ENCODE measurements at places on chromosomes 16 and 17.
A peak's percentile ranks its signal among the peaks of the same experiment; 100 is the strongest.

DNA sequence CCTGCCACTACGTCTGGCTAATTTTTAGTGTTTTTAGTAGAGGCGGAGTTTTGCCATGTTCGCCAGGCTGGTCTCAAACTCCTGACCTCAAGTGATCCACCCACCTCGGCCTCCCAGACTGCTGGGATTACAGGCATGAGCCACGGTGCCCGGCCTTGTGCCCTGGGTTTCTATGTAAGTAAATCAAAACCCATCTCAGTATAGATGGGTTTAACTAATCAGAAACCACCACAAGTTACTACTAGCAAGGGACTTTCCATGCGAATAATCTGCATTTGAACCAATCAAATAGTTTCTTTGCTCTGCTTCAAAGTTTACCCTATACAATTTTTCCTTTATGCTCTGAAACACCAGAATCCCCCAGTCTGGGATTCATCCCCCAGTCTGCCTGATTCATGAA, 16.5 kb upstream of the EIF1 start:
- no peak for DNase-seq

GRCh38 chr16:85279825-85280545, 167.7 kb upstream of the CIBAR2 start:
- no peak for DNase-seq

GRCh38 chr17:80137131-80137530, 9.8 kb downstream of the EIF4A3 start:
- no peak for DNase-seq

- DNase-seq: no peak
Measured at GRCh38 chr16:64700628-64701027, 421.2 kb downstream of the CDH11 start.

- no peak for DNase-seq
Measured at GRCh38 chr16:55678161-55678821, 22.5 kb downstream of the SLC6A2 start.

GRCh38 chr17:63378411-63379375, 67.4 kb downstream of the CYB561 start:
- no peak for DNase-seq

DNA sequence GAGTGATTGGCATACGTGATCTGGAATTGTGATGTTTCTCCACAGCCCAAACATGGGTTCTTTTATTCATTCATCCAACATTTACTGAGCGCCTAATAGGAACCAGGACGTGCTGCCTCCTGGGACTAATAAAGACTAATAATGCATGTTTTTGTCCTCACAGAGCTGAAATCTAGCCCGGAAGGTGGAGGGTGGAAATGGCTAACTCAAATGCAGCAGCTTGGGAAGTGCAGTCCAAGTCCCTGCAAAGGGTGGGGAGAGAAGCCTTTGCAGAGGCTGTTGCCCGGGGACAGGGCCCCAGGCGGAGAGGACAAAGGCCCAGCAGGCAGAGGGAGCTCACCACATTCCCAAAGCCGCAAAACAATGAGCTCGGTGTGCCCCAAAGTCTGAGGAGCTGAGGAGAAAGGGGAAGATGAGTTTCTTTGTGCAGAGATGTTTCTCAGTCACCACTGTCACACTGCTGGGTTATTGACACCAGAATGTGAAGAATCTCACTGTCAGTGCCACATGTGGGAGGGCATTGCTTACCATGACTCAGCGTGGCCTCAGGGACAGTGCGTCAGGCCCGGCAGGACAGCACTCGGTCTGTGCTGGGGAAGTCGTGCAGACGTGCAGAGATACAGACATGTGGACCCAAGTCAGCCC, 118.2 kb upstream of the CHMP6 start:
- DNase-seq: no peak

DNA sequence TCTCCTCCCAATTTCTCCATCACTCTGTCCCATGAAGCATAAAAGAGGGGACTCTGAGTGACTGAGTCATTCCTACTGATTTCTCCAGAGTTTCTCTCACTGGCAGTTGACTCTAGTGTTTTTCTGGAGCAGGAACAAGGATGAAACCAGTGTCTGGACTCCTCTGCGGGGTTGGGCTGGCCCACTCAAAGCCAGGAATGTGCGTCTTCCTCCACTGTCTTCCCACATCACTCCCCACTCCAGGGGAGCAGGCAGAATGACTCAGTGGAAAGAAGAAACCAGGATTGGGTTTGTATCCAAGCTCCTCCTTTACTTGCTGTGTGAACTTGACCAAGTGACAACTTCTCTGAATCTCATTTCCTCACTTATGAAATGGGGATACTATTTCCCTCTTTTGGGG, 497.5 kb upstream of the SALL1 start:
- DNase-seq: no peak

GRCh38 chr17:49952209-49952911, 16.6 kb upstream of the DLX4 start:
- peak; percentile 28 for DNase-seq

DNA sequence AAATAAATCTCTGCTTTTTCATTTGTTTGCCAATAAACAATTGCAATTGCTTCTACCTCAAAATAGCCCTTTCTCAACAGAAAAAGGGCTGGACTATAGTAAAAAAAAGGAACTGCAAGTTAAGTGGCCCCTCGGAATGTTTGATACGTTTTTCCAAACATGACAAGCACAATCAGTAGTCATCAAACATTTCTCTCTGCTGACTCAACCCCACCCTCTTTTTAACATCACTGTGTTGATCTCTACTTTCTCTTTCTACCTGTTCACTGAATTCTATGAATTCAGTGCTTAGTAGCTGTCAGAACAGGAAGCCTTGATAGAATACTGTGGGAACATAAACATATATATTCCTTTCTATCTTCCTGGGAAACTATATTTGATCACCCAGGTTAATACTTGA, 116.5 kb upstream of the AXIN2 start:
- no peak for DNase-seq

DNA sequence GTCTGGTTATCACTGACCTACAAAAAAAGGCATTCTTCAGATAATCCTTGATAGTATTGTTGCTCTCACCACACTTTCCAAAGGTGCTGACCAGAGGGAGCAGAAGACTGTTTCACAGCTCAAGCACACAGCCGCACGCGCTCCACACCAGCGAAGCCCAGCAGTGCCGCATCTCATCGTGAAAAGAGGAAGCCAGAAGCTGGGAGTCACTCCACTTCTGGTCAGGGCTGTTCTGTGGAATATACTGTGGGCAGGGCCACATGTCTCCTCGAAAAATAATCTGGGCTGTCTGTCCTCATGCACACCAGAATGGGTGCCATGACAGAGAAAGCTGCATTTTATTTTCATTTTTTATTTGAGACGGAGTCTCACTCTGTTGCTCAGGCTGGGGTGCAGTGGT, 7.3 kb upstream of the PRSS36 start:
- DNase-seq: no peak

- DNase-seq: no peak
Measured at GRCh38 chr17:57776366-57776765, 31.3 kb upstream of the CCDC182 start.

GRCh38 chr16:4734730-4735535, 596 bp downstream of the DNAAF8 start:
- DNase-seq: peak; percentile 7

DNA sequence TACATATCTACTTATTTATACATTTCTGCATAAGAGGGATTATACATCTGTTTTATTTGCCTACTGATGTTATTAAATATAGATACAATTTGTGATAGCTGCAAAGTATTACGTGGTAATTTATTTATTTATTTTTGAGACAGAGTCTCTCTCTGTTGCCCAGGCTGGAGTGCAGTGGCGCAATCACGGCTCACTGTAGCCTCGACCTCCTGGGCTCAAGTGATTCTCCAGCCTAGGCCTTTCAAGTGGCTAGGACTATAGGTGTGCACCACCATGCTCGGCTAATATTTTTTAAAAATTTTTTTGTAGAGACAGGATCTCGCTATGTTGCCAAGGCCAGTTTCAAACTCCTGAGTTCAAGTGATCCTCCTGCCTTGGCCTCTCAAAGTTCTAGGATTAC, 35.5 kb downstream of the NFAT5 start:
- DNase-seq: no peak

DNA sequence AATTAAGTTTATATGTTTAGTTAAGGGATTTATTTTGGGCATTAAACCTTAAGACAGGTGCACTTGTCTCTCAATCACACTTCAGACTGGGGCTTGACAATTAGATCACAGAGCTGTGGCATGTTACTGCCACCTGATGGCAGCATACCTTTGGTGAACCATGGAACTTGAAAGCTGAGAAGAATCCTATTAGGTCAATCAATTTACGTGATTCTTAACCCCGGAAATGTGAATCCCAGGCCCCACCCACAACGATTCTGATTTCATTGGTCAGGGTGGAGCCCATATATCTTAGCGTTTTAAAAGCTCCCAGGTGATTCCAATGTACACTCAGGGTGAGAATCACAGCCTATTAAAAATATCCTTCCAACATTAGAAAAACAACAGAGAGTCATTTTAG, 91.0 kb downstream of the GSG1L start:
- DNase-seq: no peak

DNA sequence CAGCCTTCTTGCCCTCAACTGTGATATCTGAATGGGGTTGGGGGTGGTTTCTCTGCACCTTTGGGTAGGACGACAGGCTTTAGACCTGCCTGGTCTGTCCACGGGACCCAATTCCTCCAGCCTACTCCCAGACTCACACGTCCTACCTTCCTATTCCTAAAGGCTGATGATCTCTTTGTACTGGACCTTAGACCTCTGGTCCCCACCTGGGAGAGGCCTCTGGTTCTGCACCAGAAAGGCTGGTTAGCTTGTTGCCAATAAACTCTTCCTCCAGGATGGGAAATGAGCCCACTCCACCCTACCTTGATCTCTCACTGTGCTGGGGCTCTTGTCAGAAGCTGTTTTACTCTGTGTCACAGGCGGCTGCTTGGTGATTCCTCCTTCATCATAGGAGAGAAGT, 14.4 kb downstream of the FBF1 start:
- no peak for DNase-seq

- peak; percentile 69 for DNase-seq
Measured at GRCh38 chr17:7444682-7445618, at the start of gene CHRNB1. CHRNB1 (plus strand) TSS chr17:7445061; CDS start chr17:7445128, 67 bp downstream.

GRCh38 chr17:44878627-44879221, 20.5 kb downstream of the EFTUD2 start:
- DNase-seq: no peak

DNA sequence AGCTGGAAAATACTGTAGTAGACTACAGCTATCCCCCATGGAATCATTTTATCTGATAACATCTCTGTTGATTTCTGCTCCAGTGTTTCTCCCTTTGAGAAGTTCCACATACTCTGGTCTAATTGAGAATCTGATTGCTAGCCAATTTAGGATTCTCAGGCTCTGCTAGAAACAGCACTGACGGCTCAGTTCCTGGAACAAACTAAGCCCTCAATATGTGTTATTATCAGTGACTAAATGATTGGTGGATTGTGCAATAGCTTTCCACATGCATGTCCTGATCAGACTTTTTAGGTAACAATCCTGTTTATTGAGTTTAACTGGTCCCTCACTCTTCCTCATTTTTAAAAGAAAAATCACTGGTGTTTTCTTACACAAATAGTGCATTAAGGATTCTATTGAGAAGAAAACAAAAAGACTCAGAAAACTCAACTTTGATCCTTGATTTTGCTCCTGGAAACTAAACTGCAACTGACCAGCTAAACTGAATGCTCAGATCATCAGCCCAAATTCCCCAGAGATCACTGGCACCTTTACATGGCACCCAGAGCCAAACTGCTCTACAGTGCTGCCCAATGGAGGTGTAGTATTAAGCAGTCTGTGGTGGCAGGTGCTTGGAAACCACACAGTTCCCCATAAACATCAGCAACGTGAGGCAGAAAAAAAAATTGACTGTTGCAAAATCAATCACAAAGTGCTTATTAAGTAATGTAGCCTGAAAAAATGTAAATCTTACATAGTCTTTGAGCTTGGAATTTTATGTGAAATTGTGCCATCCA, 423.7 kb downstream of the TOX3 start:
- no peak for DNase-seq

DNA sequence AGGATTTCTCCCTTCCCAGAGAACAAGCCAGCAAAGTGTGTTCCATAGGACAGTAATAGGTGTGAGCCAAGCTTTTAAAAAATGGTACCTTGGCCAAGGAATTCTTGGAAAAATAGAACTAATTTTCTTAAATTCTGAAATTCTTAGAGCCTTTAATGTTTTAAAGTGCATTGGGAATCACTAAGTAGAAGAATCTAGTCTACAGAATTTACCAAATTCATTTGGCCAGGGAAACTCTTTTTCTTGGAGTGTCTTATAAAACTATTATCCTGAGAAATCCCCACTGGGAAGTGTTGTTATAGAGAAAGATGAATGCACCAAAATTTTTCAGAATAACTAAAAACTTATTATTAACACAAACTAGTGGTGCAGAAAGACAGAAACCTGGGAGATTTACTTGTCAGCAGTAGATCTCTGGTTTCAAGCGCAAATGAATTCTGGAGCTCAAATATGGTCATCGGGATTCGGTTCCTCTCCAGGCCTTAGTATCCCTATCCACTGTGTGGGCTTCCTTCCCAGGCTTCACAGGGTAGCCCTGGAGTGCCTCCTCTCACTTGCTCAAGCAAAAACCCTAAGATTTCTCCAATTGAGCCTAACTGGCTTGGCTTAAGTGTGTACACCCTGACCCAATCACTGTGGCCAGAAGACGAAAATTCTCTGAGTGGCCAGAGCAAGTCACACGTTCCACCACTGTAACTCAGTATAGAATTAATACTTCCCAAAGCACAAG, 217.8 kb downstream of the CHD9NB start:
- DNase-seq: no peak

DNA sequence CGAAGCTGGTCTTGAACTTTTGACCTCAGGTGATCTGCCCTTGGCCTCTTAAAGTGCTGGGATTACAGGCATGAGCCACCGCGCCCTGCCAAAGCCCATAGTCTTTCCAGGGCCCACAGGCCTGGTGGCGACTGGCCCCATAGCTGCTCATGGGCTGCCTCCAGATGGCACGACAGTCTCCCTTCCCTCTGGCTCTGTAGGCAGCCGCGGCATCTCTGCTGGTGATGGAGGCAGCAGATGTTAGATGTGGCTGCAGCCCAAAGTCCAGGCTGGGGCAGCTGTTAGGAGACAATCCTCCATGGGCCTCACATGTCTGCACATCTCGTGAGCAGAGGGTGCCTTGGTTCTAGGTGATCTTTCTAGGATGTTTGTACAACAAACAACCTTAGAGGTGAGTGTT, 69.7 kb upstream of the DNAJA2 start:
- DNase-seq: no peak

GRCh38 chr16:72270531-72270930, 98.6 kb upstream of the PMFBP1 start:
- DNase-seq: no peak

- DNase-seq: no peak
Measured at GRCh38 chr17:80953471-80954315, 37.9 kb upstream of the CHMP6 start.

DNA sequence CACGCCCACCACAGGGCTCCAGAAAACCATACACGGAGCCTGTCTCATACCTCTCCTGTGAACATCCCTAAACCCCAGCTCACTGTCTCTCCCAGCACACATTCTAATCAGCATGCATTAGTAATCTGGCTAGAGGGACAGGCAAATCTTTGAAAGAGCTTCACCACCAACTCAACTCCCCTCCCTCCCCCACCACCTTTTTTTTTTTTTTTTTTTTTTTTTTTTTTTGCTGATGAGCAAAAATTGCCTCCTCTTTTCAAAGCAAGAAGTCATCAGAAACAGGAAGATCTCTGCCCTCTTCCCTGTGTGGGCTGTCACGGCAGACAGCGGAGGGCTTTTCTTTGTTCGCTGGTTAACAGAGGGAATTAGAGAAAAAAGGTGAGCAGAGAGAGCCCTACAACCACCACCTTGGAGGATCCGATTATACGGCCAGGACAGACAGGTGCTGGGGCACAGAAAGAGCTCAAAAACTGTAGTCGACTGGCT, 19.9 kb downstream of the GAS7 start:
- no peak for DNase-seq

GRCh38 chr17:57485916-57486881, 229.9 kb downstream of the MSI2 start:
- no peak for DNase-seq

- DNase-seq: no peak
Measured at GRCh38 chr17:45123930-45124796, 8.2 kb downstream of the PLCD3 start.

Data from NCI-H1436 treated with DMSO at 0.1 percent for 48 hours (cell line).